ENCODE measurements at places on chromosomes 7 and 10.

DNA sequence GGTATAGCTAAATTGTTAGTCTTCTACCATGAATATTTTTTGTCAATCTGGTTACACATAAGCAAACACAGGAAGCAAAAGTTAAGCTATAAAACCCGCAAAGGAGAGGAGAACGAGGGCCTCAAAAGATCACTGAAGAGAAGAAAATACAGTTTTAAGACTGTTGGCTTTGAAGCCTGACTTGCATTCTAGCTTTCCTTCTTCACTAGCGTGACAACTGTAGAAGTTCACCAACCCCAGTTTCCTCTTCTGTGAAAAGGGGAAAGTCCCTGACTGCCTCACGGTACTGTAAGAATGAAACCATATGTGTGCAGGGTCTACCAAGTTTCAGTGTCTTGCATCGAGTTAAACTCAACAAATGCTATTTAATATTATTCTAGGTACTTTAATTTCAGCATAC lies 7.5 kb upstream of the LRRN3 start:
- no peak for DNase-seq

DNA sequence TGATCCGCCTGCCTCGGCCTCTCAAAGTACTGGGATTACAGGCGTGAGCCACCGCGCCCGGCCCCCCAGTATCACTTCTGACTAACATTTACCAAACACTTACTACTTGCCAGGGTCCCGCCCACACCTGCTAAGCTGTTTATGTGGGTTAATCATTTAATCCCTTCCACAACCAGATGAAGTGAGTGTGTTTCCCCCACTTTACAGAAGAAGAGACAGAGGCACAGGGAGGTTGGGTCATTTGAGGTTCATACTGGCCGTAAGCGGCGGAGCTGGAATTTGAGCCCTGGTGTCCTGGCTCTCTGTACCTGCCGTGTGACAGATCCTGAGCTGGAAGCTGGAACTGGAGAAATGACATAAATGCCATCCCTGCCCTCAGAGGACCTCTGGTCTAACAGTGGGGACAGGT lies 15.1 kb upstream of the VPS37D start:
- DNase-seq = no peak

DNA sequence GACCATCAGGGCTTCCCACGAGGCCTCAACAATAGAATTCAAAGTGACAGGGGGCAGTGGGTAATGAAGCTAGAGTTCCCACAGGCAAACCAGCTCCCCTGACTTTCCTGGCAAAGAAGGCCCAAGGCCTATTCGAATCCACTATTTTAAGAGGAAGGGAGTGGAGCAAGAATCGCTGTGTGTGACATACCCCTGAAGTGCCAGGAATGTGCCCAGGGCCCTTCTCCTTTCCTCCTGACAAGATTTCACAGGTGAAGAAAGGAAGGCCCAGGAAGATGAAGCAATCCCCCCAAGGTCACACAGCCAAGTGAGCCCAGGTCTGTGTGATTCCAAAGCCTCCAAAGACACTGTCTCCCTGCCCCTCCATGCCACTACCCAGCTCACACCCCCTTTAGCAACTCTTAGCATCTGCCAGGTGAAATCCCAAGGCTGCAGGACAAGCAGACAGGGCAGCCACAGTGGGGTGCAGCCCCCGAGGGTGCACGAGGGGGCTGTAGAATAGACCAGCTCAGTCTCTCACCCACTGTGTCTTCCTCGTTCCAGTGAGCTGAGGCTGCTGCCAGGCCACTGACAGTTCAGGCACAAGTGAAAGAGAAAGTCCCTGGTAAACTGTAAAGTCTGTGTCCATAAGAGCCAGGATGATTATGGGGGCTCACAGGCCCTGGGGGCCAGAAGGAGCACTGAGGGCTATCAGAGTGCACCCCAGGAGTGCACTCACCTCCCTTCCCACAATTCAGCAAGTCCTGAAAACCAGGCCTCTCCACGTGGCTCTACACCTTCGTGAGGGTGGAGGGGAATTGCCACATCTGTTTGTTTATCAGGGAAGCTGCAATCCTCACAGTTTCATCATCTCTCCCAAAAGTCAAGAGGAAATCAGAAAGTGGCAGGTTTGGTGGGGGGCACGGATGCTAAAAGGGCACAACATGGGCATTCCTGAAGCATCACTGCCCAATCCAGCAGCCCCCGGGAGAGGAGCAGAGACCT lies 70.8 kb upstream of the ZMIZ1 start:
- no peak for DNase-seq

DNA sequence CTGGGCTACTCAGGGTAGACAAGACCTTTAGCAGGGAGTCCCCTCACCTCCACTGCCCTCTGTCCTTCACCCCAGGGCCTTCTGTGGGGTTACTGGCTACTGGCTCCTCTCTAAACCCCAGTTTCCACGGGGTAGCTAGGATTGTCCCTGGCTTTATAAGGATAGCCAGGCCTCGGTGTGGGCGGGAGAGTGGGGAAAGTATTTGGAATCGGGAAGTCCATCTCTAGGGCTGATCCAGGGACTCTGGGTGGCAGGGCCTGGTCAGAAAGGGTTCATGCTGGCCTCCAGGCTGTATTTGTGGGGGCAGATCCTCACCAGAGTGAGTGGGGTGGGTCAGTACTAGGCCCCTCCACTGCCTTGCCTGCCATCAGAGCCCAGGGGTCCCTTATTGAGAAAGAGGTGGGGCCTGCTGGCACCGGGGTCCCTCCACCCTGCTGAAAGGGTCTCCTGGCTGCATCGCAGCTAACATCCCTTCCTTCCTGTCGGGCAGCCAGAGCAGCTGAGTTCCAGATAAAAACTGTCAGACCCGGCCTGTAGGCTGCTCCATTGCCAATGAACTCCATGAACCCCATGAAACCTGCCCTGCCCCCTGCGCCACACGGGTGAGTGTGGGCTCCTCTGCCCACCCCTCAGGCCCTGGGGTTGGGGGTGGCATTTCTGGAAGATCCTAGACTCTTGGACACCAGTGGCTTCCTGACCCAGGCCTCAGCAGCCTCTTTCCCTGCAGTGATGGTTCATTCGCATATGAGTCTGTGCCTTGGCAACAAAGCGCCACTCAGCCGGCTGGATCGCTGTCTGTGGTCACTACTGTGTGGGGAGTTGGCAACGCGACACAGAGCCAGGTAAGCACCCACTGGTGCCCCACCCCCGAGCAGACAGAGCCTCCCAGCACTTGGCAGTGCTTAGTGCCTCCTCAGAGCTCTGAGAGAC lies 7.3 kb downstream of the ZMIZ2 start:
- DNase-seq = no peak

GRCh38 chr10:58467931-58468635 lies 44.6 kb upstream of the BICC1 start:
- no peak for DNase-seq

- no peak for DNase-seq
Observed at GRCh38 chr7:94082126-94082525, 78.0 kb upstream of the BET1 start.

GRCh38 chr10:37582237-37582636 lies 275.2 kb downstream of the ZNF248 start:
- DNase-seq = no peak

DNA sequence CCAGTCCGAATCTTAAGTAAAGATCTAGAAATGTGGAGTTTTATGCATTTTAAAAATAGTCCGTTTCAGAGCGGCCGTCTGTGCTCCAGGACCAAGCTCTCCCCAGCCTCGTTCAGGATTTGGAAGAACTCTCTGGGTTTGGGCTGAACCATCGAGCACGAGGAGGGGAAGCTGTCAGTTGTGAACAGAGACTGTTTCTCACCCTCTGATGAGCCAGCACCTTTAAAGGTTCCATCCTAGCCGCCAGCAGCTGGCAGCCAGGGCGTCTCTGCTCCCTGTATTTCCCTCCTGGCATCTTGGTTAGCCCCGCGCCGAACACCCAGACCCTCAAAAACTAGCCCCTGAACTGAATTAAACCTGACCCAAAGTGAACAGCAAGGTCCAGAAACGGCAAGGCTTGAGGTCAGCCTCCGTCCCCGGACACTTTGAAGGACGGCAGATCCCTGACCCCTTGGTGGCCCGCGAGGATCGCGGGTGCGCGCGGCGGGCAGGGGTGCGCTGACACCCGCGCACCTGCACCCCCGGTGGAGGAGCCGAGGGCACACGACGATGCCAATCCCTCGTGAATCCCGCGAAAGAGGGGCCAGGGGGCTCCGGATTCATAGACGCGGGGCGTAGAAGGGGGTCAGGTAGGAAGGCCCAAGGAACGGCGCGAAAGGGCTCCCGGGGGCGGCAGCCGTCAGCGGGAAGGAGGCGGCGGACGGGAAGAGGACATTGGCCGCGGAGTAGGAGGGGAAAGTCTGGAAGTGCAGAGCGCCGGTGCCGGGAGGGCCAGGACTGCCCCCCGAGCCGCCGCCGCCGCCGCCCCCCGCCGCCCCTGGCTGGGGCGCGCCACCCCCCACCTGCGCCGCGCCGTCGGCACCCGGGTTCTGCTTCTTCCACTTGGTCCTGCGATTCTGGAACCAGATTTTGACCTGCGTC lies 2.7 kb downstream of the NKX1-2 start:
- no peak for DNase-seq

- DNase-seq = no peak
Observed at GRCh38 chr7:108083980-108084379, 46.2 kb downstream of the LAMB4 start.

- DNase-seq = no peak
Observed at GRCh38 chr7:31122649-31123058, 70.5 kb downstream of the ADCYAP1R1 start.

DNA sequence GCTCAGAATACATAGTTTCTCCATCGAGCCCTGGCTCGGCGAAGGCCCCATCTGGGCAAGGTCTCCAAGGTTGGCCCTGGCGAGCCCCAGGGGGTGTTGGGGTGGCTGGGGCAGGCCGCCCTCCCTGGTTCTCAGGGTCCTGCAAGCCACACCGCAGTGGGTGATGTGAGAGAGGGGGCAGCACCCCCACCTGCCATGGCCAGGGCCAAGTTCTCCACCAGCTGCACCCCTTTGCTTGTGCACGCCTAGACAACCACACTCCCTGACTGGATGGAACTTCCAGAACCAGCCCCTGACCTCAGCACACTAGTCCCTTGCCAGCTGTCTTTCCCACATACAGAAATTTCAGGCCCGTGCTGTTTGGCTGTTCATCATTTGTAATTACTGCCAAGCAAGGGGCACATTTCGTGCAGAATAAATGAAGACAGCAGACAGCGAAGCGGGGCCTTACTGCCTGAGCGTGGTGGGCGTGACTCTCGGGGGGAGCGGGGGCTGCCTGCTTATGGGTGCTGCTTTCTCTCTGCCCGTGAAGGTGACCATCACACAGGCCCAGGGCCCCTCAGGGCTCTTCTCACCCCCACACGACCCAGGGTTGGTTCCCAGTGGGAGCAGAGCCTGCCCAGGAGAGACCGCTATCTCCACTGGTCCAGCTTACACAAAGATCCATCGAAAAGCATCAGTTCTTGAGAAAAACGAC lies 85.9 kb downstream of the ADARB2 start:
- DNase-seq = no peak

DNA sequence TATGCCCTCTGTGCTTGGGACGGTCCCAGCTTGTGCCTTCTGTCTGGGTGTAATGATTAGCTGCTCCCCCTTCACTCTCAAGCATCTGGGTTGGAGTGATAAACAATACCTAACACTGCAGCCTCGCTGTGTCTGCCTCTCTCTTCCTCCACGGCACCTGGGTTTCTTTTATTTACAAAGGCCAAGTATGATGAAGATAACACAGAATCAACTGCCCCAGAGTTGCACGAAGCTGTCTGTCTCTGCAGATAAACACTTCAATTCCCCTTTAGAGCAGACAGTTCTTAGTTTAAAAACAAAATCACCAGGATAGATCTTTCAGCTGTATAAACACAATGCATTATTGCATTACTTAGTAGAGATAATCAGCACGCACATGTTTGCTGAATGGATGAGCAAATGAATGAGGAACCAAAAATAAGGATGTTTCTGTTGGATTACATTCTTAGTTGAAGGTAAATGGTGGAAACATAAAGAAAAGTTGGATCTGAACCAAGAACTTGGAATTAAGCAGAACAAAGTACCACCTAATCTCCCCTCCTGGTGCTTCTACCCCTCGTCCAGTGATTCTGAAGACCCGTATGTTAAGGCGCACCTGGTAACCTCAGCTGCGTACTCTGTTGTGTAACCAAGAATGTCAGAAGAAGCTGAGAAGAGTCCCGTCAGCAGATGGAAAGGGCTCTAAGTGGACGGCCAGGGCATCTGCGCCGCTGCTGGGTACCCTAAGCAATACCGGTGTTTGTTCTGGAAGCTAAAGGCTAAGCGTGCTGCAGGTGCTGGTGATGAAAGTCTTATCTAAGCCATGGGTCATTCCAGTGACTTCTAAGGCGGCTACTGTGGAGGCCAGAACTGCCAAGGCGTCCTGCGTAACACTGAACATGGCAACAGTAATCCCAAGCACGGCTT lies 26.6 kb downstream of the INSIG1 start:
- no peak for DNase-seq

DNA sequence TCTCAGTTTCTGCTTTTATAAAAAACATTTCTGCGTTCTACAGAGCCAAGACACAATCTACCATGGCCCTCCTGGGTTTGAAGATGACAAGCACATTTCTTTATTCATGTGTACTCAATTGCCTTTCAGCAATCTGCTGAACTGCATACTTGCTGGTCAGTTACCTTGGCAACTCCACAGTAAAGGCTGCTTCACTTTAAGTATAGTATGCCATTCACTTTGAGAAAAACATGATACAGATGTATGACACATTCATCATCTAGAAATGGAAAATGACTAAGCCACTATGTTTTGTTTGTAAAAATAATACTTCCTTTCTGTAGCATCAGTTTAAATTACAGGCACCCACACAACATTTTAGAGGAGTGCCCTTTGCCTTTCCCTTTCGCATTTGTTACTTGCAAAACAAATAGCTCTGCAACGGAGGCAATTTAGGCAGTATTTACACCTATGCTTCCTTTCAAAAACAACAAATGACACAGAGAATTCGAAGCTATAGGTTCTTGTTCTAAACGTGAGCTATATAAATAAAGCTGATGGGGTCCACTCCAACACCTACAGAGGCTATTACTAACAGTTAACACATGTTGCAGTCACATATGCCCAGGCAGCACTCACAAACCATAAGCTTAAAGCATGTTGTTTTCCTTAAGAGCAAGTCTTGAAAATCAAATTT lies 23.5 kb downstream of the SGCE start:
- DNase-seq = no peak

- no peak for DNase-seq
Observed at GRCh38 chr10:120460776-120461175, 3.7 kb downstream of the PLPP4 start.

- no peak for DNase-seq
Observed at GRCh38 chr7:158241919-158242318, 345.7 kb downstream of the PTPRN2 start.

DNA sequence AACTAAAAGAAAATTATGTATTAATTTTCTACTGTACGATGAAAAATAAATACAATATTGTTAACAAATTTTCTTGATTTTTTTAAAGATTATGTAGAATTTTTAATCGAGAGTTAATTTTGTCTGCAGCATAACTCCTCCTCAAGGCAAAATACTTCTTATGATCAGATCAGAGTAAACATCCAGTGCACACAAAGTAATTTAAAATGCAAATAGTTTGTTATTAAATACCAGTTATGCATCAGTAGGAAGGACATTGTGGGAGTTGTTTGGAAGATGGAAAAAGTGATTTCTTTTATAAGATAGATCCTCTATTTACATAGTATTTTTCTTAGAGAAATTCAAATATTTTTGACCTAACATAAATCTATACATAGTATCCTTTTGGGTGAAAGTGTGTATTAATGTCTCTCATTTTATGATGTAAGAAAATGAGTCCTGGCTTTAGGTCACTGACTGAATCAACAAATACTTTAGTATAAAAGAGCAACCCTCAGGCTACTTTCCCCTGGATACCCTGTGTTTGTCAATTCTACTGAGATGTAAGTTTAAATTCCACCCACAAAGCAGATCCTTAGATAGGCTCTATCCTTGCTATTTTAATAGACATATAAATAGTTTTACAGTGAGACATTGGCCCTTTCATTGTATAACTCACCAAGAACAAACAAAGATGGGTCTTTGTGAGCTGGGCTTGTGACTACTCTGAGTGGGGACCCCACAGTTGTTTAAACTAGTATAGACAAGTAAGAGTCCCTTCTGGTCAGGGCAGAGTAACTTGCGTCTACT lies 1133.7 kb downstream of the GATA3 start:
- DNase-seq = no peak

Data from cortex of kidney (tissue), 1 donor.